ENCODE measurements at places on chromosomes 2 and 18.

GRCh38 chr2:206096876-206097275 lies 10.9 kb upstream of the INO80D start:
- DNase-seq = no peak

DNA sequence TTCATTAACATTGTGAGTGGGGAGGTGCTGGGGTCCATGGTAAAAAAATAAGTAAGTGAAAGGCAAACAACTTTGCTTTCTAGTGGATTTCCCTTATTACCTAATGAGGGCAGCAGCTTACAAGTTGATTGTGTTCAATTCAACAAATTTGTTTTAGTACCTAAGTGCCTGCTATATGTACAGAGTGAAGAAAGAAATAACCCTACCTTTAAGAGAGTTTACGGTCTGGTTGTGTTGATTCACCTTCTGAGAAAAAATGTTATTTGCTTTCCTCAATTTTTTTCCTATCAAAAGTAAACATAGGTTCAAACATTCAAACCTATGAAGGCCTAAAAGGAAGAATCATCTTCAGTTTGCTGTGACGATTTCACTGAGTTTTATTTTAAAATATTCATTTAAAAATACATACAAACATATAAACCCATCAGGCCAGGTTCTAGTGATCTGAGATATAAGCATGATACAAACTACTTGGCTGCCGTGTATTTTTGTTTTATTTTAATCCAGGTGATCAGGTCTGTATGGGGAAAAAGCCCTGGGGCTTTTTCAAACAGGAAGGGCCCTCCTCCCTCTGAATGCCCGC lies 1.5 kb upstream of the SPTBN1 start:
- DNase-seq = no peak

GRCh38 chr2:64085936-64086335 lies 58.3 kb downstream of the PELI1 start:
- DNase-seq = no peak

GRCh38 chr18:48855422-48856377 lies 95.1 kb downstream of the SMAD7 start:
- DNase-seq = no peak

DNA sequence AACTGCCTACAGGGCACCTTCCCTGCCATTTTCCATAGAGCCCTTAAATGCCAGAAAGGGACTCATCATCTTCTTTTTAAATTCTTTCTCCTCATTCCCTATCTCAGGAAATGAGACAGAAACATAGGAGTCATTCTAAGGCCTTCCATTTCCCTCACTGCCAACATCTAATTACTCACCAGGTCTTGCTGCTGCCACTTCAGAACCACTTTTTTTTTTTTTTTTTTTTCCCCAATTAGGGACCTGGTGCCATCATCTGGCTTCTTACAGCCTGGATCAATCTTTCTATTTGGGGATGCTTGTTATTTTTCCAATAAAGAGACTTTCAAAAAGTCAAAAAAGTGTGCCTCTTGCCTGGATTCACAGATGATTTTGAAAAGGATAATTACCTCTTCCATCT lies 373.4 kb downstream of the LPIN1 start:
- DNase-seq = no peak

- no peak for DNase-seq
These were observed 92.7 kb downstream of the ALPK2 start for GRCh38 chr18:58536202-58536516.

- no peak for DNase-seq
These were observed 482.0 kb downstream of the BCL11A start for GRCh38 chr2:60071490-60071831.

GRCh38 chr2:38654528-38655381 lies 11.2 kb upstream of the GALM start:
- no peak for DNase-seq

DNA sequence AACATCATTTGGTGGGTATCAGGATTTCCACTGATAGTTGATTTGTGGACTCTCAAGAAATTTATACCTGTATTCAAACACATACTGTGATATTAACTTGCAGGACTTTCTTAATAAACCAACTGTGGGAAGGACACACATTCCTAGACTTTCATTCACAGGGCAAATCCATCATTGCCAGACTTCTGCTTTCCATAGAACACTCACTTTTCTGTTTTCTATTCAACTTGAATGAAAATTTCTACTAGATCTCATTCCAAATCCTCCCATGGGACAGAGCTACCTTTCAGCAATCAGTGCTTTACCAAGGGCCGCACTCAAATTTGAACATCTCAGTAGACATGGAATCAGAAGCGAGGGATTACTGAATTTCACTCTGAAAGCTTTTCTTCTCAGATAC lies 612.5 kb downstream of the IRS1 start:
- DNase-seq = no peak

- DNase-seq = no peak
These were observed 9.2 kb downstream of the FKBP1B start for GRCh38 chr2:24058564-24059271.

DNA sequence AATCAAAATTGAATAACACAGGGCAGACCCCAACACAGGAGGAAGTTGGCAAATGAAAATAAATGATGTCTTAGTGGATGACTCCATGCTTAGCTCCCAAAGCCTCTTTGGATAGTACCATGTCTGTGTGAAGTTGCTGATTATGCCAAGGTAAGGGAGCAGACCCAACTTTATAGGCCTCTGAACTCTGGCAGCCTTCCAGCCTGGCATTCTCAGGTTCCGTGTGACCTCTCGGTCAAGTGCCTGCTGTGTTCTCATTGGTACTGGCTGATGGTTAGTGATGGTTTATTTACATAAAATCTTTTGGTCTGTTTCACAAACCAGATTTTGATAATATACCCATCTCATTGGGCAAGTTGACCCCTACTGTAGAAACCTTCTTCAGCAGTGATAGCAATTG lies 112.2 kb upstream of the TTC39C start:
- no peak for DNase-seq

DNA sequence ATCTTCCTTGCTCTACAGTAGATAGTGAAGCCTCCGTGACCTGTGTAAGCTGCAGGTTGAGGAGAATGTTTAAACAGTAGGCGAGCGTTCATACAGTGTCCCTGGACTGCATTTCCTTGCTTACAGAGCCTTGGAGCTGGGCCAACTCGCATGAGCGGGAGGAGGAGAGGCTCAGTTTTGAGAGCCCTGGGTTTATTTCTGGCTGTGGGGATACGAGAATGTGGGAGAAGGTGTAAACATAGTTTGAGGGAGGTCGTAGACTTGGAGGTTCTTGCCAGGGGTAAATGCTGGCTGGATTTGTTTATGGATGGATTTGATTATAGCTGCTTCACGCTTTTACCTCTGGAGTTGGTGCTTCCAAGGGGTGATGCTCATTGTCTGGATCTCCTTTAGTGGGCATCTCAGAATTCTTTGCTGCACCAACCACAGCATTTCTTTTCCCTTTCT lies 20.8 kb downstream of the CRIM1 start:
- no peak for DNase-seq

DNA sequence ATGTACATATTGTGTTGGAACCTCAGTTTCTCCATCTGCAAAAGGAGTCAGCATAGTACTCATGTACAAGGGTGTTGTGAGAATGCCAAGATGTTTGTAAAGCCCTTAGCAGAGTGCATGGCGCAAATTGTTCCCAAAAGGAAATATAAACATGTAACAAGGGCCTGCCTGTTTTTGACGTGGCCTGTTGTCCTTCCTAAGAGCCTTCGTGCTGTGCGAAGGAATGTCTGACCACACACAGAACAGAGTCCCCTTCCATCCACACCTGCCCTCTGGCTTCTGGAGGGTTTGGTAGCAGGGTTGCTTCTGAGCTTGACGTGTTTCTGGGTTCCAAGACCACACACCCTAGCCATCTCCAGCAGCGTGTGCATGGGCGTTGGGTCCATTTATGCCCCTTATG lies 34.9 kb downstream of the CABLES1 start:
- no peak for DNase-seq

DNA sequence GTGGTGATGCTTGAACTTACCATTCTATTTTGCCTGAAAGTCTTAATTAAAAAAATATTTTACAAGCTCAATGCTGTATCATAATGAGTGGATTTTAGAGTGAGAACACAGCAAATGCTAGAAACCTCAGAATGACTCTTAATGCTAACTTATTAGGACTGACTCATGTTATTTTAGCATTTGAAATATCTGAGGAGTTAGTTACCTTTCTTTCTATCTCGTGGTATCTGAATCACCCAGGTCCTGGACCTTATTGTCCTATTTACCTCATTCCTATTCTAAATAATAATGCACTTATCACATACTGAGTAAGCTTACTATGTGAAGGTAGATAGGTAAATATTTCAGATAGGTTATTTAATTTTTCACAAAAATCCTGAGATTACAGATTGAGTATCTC lies 70.7 kb downstream of the SOS1 start:
- DNase-seq = no peak

DNA sequence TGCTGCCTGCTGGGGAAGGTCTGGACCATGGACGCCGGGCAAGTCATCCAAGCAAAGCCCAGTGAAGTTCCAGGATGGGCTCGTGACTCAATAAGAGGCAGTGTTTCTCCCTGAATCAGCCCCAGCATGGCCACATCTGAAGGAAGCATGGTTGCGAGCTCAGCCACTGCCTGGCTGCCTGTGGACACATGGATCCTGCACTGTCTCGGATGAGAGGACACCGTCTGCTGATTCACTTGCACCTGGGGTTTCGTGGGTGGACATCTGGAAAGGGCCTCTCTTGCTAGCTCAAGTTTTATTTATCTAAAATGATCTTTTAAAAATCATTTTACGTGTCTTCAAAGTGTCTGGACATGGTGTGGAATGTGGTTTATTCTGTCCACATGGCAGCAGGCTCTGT lies 224.8 kb upstream of the FN1 start:
- no peak for DNase-seq

DNA sequence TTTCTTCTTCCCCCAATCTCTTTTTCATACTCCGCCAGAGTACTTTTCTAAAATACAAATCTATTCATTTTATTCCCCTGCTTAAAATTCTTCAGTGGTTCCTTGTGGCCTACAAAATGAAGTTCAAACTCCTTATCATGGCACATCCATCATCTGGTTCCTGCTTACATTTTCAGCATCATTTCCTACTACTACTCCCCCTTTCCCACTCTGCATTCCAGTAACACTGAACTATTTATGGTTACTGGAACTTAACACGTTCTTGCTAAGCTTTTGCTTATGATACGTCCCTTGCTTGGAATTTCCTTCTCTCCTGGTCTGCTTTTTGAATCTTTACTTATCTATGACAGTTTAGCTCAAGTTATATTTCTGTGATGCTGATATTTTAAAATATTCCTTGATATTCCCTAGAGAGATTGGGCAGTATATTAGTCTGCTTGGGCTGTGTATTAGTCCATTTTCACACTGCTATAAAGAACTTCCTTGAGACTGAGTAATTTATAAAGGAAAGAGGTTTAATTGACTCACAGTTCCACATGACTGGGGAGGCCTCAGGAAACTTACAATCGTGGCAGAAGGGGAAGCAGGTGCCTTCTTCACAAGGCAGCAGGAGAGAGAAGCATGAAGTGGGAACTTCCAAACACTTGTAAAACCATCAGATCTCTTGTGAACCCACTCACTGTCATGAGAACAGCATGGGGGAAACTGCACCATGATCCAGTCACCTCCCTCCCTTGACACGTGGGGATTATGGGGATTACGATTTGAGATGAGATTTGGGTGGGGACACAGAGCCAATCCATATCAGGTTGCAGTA lies 53.2 kb downstream of the BMPR2 start:
- no peak for DNase-seq

GRCh38 chr2:40440835-40441234 lies 11.1 kb downstream of the SLC8A1 start:
- DNase-seq = no peak

- no peak for DNase-seq
These were observed 473.9 kb downstream of the ARHGAP15 start for GRCh38 chr2:143603035-143603655.

- DNase-seq = no peak
These were observed 114.7 kb downstream of the CPS1 start for GRCh38 chr2:210671065-210671464.

DNA sequence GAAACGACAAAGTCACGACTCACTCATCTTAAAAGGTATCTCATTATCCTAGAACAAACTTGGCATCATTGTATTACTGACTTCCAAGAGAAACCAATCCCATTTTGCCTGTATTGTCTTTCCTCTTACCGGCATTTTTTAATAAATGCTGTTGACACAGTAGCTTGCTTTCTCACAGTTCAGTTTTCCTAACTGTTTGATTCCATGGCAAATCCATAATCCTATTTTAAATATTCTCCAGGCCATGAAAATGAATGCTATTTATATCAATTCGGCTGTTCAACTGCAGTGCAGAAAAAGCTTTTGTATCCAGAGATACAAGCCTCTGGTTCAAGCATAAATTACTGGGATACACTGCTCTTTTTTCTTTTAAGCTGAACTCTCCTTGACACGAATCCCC lies 1241.9 kb downstream of the DPP10 start:
- no peak for DNase-seq

DNA sequence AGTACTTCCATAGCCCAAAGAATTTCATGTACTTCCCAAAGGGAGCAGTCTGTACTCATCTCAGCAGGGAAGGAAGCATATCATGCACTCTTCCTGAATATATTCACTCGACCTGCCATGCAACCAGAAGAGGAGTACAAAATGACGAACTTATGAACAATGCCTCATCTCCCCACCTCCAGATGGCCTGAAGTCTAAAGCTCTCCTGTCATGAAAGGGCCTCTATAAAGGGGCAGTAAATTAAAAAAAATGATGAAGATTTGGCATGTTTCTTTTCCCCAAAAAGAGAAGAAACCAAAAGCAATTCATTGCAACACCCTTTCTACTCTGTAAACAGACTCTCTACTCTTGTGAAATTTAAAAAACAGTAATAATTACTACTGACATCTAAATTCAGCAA lies 1601.1 kb downstream of the LRP1B start:
- DNase-seq = no peak

GRCh38 chr18:48140731-48141130 lies 210.3 kb upstream of the SMAD2 start:
- no peak for DNase-seq
